NCI-H187 (cell line): ENCODE measurements at places on chromosomes 3 and 15.

- no peak for DNase-seq
Observed at GRCh38 chr15:101146118-101146702, 105.6 kb downstream of the CHSY1 start.

GRCh38 chr15:70164910-70165715 is 67.4 kb upstream of the TLE3 start:
- no peak for DNase-seq

DNA sequence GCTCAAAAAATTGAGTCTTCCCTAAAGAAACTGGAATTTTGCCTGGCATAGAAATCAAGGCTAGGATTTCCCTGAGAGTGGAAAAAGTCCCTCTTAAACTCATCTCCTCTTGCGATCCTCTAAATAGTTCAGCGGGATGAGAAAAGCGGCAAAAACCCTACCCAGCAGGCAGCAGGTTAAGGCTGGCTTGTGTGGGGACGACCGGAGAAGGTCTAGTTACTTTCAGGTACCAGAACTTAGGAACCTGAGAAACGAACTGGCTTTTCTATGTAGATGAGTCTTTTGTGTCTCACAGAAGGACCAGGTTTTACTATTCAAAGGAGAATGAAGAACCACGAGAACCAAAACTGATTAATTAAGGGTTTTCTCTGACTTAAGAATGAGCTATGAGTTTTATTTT is 523.7 kb upstream of the TGFBR2 start:
- no peak for DNase-seq

- DNase-seq: no peak
Observed at GRCh38 chr3:164687902-164688301, 390.4 kb downstream of the SI start.

DNA sequence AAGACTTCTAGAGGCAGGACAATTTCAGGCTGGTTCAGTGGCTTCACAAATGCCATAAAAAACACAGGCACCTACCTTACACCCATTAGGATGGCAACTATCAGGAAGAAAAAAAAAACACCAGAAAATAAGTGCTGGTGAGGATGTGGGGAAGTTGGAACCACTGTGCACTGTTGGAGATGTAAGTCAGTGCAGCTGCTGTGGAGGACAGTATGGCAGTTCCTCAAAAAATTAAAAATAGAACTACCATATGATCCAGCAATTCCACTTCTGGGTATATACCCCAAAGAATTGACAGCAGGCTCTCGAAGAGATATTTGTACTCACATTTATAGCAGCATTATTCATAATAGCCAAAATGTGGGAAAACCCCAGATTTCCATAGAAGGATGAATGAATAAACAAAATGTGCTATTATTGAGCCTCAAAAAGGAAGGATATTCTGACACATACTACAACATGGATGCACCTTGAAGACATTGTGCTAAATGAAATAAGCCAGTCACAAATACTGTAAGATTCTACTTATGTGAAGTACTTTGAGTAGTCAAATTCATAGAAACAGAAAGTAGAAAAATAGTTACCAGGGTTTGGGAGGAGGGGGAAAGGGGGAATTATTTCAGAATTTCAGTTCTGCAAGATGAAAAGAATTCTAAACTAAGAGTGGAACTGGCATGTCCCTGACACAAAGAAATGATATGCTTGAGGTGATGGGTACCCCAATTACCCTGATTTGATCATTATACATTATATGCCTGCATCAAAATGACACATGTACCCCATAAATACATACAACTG is 40.9 kb downstream of the NR1D2 start:
- no peak for DNase-seq

- DNase-seq: no peak
Observed at GRCh38 chr15:96273317-96274086, 57.0 kb upstream of the NR2F2 start.

- no peak for DNase-seq
Observed at GRCh38 chr3:194572143-194572789, 61.0 kb downstream of the TMEM44 start.

DNA sequence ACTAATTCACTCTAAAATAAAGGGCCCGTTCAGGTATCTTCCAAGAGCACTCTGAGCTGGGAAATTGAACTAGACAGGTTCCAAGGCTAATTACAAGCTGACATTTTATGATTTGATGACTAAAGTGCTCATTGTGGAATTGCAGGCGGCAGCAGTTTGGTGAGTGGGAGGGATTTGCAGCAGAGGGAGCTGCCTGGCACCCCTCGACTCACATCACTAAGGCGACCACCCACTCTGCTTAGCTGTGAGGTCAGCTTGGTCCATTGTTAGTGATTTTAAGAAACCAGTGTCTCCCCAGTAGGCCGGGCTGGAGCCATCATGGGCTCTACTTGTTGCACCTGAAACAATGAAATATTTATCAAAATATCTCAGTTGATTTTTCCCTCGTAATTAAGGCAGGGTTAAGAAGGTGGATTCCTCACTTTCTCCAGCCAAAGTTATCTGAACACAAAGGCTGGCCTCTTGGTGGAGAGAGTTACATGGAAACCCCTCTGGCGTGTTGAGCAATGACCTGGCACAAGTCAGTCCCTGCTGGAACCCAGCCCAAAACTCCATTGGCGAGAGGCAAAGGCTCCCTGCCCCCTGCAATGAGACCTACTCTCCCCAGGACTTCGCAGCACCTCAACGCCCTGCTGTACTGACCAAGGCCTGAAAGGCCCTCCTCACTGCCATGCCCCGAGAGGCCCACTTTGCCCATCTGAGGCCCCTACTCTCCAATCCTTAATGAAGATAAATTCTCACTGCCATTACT is 65.0 kb upstream of the ATP2B2 start:
- DNase-seq: no peak

GRCh38 chr15:43100971-43101370 is 4.9 kb downstream of the UBR1 start:
- DNase-seq: no peak

- DNase-seq: no peak
Observed at GRCh38 chr3:112459750-112460149, 39.5 kb downstream of the BTLA start.

- no peak for DNase-seq
Observed at GRCh38 chr3:72241525-72241924, 456.6 kb upstream of the PROK2 start.

GRCh38 chr3:35602395-35602936 is 36.9 kb upstream of the ARPP21 start:
- no peak for DNase-seq

DNA sequence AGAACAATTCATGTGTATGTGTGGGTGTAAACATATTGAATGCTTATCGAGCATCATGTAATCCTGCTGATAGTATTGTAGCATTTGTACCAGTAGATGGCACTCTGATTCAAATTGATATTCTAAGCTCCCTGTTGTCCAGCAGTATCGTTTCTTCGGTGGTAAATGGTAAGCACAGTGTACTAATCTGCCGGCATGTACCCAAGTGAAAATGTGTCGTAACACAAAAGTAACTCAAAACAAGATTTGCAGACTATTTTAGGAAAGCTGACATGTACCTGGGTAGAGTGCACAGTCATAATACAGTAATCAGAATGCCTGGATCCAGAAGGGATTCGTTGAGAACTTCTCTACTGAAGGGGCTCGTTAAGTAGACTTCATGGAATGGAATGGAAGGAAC is 31.7 kb upstream of the MNS1 start:
- DNase-seq: peak; percentile 5

DNA sequence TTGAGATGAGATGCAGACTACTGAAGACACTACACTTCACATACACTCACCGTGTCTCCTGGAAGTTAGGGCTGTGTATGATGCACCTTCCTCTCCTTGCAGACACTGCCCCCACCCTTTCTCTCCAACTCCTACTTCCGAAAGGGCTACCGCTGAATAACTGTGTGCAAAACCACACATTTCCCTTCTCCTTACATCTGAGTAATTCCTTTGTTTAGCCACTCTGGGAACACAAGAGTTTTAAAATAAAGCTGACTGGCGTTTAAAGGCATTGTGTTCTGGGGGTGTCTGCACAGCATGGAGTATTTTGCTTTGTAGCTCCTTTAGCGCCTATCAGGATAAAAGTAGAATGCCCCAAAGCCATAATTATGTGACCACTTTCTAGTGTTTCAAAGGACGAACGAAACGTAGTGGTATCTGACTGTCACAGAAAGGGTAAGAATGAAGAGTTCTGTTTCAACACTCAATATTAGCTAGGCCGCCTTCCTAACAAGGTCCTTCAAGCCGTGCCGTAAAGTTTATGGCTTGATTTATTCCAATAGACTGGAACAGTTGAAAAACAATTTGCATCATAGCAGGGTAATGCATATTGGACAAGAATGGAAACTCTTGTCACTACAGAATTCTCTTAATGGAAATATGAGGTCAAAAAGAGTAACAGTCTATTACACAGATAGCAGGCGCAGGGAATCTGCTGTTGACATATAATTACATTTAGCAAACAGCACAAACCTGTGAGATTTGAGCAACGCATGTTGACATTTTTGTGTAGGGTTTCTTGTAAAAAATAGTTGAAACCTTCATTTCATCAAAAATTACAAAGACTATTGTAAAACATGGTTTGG is 619.9 kb downstream of the FOXP1 start:
- no peak for DNase-seq

DNA sequence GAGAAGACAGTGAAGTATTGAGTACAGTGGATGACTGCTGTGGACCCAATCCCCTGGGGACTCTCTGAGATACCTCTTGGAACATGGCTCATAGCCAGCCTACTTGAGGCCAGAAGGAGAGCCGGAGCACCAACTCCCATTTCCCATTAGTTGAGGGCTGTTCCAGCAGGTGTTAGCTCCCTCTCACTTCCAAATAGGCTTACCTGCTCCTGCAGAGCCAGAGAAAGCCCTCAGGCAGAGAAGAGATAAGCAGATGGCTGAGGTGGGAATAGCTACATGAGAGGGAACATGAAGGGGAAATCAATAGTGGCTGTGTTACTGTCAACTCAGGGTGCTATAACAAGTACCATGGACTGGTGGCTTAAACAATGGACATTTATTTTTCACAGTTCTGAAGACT is 4.6 kb upstream of the CCK start:
- DNase-seq: peak; percentile 77

- DNase-seq: no peak
Observed at GRCh38 chr3:15269091-15269989, 63.0 kb downstream of the SH3BP5 start.

DNA sequence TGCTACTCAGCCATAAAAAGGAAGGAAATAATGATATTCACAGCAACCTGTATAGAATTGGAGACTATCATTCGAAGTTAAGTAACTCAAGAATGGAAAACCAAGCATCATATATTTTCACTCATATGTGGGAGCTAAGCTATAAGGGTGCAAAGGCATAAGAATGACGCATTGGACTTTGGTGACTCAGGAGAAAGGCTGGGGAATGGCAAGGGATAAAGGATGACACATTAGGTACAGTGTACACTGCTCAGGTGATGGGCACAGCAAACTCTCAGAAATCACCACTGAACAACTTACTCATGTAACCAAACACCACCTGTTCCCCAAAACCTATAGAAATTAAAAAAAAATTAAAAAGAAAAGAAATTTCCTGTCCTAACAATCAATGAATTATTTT is 42.7 kb downstream of the ALCAM start:
- no peak for DNase-seq

DNA sequence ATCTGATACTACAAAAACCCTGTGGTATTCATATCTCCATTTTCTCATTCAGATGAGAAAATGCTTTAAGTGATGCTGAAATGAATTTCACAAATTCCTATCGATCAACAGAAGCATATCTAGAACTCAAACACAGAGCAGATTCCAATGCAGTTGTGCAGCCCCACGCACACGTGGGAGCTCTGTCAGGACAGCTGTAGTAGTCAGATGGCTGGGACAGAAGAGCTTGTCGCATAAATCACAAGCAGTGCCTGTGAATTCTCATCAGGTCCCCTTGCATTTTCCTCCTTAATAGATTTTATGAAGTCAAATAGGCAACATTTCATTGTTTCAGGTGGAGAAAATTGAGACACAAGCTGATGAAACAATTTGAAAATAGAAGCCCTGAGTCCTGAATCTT is 792.3 kb downstream of the AGBL1 start:
- DNase-seq: no peak

DNA sequence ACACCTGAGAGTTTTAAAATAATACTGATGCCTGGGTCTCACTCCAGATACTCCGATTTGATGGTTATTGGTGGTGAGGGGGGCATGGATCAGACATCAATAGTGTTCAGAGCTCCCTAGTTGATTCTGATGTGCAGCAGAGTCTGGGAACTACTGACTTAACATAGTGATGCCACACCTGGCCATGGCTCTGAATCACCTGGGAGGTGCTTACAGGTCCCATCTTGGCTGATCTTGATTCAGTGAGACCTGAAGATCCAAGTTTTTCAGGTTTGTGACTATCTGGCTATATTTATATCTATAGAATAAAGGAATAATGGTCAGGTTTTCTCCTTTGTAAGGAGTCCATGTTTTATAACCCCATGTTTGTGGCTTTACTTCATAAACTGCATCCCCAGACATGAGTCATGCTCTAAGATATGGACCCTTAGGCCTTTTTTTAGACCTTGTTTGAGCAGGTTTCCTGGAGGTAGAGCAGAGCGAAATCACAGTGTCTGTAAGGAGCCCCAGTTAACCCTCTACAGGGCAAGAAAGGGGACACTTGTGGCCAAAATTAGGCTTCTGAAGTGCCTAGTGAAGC is 101.4 kb downstream of the LARS2 start:
- DNase-seq: no peak

- DNase-seq: no peak
Observed at GRCh38 chr3:190056742-190057141, 64.0 kb downstream of the P3H2 start.

GRCh38 chr3:157226173-157226847 is 66.4 kb upstream of the CCNL1 start:
- no peak for DNase-seq

GRCh38 chr3:116473602-116474001 is 28.3 kb upstream of the LSAMP start:
- no peak for DNase-seq

DNA sequence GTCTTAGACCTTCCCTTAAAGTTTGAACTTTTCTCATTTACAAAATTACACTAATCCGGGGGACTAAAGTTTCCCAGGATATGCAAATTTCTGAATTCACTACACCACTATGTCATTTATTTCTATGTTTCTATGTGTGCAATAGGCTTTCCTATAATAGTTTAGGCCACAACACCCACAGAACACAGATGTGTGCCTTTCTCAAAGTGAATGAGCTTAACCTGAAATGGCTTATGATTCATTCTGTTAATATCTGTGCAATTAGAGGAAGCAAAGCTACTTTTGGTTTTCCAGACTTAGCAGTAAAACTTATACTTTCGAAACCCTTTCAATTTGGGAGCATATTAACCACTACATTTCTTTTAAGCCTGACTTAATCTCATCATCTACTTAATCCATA is 748.1 kb downstream of the GBE1 start:
- DNase-seq: no peak

- DNase-seq: no peak
Observed at GRCh38 chr15:34847598-34847997, 52.2 kb upstream of the ACTC1 start.
